ENCODE measurements at places on chromosomes 7 and 10.
A peak's percentile ranks its signal among the peaks of the same experiment; 100 is the strongest.

DNA sequence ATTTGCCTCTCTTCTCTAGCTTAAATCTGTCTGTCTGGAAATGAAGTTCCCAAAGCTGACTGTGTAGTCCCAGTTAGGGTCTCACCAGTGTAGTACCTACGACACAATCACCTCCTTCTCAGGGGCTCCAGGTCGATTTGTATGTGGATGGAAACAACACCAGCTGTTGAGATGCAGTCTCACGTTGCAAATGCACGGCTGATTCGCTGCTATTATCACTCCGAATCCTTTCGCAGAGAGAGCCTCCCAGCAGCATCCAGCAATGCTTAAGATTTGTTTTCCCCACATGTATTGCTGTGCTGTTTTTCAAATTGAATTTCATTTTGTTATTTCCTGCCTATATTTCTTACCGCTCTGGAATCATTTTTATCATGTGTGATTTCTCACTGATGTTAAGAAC is 16.3 kb downstream of the VSTM4 start:
- DNase-seq = no peak

DNA sequence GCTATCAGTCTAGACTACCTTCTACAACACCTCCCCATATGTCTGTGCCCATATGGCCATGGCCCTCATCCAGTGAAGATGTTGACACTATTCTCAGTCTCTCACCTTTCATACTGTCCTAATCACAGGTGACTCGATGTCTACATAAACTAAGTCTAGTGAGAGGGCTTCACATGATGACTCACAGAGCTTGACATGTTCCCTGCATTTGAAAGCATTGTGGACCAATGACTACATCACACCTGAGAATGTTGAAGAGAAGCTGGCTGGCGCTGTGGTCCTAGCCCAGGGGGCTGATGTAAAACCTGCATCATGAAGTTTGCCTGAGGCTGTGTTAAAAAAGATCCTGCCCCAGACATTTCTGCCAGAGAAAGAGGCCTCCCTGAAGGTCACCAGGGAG is 167.2 kb downstream of the NPSR1 start:
- no peak for DNase-seq

DNA sequence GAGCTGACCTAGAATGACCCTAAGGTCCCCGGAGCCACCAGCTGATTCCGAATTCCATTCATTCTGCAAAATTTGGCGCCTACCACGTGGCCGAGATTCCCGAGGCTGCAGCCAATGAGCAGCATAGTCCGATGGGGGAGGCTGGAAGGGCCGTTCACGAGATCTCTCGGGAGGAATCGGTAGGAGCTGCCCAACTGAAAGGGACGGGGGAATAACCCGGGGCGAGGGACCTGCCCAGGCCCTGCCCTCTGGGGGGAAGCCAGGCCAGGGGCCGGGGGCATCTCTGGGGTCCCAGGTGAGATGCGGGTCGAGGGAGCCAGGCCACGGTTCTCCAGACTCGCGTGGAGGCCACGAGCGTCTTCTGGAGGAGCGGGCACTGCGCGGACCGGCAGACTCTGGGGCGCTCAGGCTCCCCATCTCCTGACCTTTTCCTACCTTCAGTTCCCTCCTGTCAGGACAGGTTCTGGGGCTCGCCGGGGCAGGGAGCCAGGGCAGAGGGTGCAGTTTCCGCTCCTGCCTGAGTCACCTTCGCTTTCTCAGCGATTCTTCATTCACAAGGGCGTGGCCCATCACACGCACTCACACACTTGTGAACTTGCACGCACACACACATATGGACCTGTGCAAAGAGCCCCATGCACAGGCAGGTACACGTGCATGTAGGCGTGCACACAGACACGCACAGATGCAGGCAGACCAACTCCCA is 173.4 kb downstream of the RNF216 start:
- DNase-seq = no peak

DNA sequence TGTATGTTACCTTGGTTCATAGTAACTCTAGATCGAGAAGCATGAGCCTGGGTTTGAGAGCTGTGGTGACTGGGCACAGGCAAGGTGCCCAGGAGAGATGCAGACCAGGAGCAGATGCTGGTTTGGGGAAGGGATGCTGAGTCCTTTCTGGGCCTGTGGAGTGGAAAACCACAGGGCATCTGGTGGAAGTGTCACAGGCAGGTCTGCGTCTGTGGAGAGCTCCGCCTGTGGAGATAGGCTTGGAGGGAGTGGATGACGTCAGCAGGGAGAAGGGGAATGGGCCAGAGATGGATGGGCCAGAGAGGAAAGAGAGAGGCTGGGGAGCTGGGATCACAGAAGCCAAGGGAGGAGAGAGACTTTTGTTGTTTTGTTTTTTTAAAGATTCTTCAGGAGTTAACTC is 14.8 kb downstream of the CYP26A1 start:
- DNase-seq = no peak

DNA sequence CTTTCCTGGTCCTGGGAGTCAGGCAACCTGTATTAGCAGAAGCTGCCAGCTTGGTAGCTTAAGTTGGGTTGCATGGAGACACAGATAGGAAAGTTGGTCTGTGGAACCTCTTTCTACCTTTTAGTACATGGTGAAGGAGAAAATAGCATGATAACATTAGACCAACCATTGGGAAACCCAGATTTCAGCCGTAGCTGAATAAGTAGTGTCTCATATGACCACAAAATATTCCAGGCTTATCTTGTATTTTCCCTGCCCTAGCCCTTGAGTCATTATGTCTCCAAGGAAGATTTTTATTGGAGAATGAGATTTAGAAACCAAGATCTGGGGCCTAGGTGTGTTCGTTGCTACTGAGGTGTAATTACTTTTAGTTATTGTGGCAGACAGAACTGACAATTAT is 67.2 kb downstream of the CCSER2 start:
- no peak for DNase-seq

DNA sequence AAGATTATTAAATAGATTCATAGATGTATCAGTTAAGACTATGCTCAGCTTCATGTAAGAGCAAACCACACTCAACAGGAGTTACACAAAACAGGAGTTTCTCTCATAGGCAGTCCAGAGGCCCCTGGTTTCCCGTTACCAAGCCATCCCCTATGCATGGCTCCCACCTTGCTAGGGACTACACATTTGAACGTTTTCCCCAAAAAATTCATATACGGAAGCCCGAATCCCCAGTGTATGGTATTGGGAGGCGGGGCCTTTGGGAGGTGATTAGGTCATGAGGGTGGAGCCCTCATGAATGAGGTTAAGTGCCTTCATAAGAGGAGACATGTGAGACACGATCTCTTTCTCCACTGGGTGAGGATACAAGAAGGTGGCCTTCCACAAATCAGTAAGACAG is 29.1 kb downstream of the RSU1 start:
- no peak for DNase-seq

DNA sequence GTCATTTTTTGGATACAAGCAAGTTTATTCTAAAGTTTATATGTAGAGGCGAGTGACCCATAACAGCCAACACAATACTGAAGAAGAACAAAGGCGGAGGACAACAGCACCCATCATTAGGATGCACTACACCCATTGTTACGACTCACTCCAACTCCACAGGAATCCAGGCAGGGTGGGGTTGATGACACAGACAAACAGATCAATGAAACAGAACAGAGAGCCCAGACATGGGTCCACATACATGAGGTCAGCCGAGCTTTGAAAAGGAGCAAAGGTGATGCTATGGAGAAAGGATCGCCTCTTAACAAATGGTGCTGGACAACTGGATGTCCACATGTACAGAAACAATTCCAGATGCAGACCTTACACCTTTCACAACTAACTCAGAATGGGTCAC is 426.4 kb downstream of the PTPRN2 start:
- no peak for DNase-seq

GRCh38 chr10:31999836-32000235 is 56.4 kb downstream of the KIF5B start:
- peak; percentile 33 for DNase-seq

All from putamen (tissue), 1 donor.